ENCODE measurements at places on chromosomes 3 and 15.

DNA sequence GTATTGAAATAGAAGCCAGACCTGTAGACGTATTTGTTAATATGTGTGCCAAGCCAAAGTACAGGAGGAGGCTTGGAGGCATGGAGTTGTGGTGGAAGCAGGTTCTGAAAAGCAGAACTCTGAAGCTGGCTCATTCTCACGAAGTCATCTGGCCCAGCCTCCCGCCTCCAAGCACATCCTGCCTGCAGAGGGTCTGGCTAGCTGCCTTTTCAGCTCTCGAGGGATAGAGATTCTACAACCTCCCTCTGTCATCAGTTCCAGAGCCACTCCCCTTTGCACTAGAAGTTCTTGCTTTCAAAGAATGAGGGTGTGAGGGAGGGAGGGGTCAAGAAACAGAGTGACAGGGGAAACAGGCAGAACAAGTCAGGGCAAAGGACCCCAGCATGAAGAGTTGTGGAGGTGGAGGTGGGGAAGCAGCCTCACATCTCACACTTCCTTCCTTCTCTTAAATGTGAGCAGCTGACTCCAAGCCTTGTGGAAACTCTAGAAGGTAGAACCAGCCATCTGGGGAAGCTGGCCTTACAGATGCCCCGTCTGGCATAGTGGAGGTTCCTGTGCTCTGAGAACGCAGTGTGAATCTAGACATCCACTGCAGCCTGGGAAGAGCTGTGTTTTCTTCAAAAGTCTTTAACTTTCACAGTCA is 95.3 kb downstream of the SLC49A4 start:
- DNase-seq: no peak

GRCh38 chr3:148751461-148751860 is 53.8 kb downstream of the AGTR1 start:
- no peak for DNase-seq

DNA sequence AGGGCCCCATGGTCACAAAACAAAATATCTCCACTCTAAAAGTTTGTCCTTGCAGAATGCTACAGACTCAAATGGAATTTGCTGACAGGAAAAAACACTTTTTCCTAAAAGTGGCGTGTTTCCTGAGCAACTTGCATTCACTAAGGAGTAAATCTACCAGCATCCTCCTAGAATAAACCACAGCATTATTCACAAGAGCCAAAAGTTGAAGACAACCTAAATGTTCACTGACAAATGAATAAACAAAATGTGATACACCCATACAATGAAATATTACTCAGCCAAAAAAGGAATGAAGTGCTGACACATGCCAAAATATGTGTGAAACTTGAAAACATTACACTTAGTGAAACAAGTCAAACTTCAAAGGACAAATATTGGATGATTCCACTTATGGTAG is 28.9 kb downstream of the ITGB5 start:
- no peak for DNase-seq

DNA sequence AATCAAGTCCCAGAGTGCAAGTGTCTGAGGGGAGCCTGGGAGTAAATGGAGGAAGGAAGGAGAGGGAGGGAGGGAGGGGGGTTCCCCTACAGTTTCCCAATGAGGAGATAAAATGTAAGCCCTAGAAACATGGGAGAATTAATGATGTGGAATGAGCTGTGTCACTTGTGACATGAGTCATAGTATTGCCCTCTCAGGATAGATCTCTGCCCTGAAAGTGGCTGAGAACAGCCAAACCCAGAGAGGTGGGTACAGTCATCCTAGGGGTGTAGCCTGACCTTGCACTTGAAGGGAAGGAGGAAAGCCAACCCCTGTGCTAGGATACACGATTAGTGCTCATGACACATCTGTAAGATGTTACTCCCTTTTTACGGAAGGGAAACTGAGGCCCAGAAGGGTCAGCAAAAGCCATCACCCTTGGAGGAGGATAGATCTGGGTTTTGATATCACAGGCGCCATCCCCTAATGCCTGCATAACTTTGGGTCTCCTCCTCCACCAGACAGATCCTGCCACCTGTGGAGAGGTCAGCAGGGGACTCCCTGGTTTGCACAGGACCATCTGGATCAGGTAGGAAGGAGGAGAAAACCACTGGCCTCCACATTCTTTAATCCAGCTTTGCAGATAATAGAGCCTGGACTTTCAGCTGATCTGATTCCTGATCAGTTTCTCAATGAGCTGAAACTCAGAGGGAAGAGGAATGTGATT is 23.1 kb upstream of the USP3 start:
- DNase-seq: no peak

DNA sequence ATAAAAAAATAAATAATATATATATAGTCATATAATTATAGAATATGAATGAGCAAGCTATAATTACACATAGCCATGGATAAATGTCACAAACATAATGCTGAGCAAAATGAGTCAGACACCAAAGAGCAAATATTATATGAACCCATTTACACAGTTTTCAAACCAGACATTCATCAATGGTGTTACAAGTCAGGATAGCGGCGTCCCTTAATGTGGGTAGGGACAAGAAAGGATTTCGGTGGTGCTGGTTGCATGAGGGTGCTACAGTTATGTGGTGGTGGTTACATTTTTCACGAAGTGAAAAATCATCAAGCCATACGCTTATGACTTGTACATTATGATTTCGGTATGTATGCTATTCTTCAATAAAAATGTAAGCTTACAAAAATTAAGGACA is 100.5 kb downstream of the HMG20A start:
- DNase-seq: no peak

DNA sequence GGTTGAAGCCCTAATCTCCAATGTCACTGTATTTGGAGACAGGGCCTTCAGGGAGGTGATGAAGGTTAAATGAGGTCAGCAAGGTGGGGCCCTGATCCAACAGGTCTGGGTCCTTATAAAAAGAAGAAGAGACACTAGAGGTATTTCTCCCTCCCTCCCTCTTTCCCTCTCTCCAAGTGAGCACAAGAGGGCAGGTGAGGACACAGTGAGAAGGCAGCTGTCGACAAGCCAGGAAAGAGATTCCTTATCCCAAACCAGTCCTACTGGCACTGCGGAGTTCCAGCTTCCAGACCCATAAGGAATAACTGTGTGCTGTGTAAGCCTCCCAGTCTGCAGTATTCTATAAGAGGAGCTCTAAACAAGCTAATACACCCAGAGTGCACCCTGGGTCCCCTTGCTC is 134.7 kb downstream of the ADAMTS17 start:
- DNase-seq: no peak

DNA sequence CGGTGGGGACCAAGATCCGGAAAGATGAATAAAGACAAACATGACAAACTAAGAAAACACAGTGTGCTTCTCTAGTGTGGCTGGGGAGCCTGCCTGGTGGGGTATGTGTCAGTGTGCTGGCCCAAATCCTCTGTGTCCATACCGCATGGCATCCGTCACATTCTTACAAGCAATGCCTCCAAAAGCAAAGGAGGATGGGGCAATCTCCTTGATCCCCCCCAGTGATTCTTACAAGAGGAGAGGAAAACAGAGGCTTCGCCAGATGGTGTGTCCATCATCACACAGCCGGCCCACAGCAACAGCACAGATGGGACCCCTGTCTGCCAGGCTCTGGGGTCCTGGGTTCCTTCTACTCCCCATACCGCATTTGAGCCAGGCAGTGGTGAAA is 558 bp upstream of the IL17RC start:
- no peak for DNase-seq

DNA sequence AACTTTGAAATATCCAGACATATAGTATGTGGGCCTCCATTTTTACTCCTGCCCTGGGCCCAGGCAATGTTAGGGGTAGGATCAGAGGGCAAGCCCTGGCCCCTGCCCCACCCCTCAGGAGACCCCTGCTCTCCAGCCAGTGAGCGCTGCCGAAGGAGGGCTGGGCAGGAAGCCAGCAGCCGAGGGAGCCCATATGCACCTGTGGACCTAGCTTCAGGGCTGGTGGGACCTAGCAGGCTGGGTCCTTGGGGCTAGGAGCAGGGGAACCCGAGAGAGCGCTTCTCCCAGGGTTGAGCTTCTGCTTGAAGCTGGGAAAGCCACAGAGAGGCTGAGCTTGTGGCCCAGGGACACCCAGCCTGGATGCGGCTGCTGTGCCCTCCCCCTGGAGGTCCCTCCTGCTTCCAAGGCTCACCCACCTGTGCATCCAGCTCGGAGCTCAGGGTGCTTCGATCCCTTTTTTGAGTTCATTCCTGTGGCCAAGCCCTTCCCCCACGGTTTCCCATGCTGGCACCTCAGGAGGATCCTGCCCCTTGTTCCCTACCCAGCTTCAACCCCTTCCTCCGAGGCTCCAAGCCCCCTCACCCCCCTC is 21.0 kb upstream of the CYP11A1 start:
- no peak for DNase-seq

DNA sequence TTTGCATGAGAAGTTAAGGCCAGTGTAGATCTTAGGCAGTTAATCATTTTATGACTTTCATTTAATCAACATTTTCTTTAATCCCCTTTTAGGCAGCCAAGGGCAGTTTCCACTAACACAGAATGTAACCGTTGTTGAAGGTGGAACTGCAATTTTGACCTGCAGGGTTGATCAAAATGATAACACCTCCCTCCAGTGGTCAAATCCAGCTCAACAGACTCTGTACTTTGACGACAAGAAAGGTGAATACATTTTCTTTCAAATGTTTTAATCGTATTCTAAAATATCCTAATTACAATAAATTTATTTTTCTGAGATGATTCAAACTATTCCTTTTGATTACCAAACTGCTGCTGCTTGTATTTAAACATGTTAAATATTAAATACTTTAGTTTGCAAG is 843.2 kb downstream of the CADM2 start:
- peak; percentile 9 for DNase-seq

GRCh38 chr15:85097250-85097649 is 115.6 kb downstream of the PDE8A start:
- DNase-seq: no peak

DNA sequence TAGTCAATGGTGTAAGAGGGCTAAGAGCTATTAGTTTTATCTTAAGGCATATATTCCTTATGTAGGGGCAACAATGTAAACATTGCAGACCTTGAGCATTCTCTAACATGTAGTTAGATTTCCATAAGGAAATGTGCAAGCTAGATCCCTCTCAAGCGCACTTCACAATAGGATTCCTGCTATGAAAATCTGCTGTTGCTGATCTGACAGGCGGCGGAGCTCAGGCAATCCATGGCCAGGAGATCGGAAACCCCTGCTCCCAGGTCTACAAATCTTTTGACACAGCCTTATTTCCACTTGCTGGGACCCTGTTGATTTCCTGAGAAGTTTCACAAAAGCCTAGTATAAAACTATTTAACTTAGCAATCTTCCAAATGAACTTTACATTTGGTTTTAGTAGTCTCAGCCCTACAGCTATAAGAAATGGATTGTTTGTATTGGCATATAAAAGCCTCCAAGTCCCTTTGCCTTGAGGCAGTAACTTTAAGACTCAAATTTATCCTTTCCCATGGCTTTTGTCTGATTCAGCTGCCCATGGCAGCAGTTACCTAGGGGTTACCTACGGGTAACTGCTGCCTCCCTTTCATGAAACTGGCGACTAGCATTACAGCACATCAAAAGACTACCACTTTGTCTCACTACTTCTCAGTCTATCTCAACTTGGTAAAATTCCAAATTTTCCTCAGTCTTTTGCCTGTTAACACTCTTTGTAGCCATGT is 22.7 kb downstream of the TRA2B start:
- DNase-seq: no peak

DNA sequence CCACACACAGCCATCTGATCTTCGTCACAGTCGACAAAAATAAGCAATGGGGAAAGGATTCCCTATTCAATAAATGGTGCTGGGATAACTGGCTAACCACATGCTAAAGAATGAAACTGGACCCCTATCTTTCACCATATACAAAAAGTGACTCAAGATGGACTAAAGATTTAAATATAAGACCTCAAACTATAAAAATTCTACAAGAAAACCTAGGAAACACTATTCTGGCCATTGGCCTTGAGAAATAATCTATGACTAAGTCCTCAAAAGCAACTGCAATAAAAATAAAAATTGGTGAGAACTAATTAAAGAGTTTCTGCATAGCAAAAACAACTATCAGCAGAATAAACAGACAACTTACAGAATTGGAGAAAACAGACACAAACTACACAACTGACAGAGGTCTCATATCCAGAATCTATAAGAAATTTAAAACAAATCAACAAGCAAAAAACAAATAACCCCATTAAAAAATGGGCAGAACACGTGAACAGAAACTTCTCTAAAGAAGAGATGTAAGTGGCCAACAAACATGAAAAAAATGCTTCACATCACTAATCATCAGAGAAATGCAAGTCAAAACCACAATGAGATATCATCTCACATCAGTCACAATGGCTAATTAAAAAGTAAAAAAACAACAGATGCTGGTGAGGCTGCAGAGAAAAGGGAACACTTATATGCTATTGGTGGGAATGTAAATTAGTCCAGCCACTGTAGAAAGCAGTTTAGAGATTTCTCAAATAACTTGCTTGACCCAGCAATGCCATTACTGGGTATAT is 104.0 kb downstream of the NR1I2 start:
- DNase-seq: no peak

Data from HuH-7.5 (cell line).